Stimulated activated CD8-positive, alpha-beta memory T cell treated with anti-CD3 and anti-CD28 coated beads, Interleukin-4, amount 100 ng/mL, for 4 hours (primary cell): ENCODE measurements at places on chromosomes 12 and 14.

- DNase-seq: no peak
Observed at GRCh38 chr14:87615822-87616679, 376.9 kb downstream of the GALC start.

- DNase-seq: no peak
Observed at GRCh38 chr12:110310763-110311162, 29.7 kb downstream of the ATP2A2 start.

DNA sequence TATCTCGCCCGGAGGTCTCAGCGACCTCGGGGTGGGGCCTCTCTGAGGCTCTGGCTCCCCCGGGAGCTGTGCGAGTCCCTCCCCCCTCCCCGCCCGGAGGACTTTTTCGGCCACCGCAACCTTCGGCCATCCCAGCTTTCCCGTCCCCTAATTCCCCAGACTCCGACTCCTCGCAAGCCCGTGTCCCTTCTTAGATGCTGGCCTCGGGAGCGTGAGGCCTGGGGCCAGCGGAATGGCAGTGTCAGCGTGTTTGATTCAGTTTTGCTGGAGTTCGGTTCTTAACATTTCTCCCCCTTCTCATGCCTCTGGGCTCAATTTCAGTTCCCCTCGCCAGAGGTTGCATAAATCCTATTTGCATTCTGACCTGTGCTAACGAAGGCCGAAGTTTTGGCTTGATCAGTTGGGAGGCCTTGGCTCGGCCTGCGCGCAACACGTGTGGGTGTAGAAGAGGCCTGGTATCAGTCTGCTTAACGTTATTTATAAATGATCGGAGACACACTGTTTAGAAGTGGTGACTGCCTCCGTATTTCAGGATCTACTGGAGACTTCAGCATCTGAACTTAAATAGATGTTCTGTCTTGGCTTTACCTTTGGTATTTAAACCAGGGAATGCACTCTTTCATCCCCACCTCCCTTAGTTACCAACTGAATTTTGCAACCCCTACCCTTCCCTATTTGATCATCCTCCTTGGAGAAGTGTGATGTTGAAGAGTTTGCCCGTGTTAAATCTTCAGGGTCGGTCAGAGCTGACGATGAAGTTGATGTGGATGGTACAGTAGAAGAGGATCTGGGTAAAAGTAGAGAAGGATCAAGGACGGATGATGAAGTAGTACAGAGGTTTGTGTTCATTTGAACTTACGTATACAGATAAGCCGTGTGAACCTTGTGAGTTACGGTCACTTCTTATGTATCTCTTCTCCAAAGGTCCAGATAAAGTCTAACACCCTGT is 851 bp downstream of the HSP90B1 start:
- no peak for DNase-seq

- DNase-seq: no peak
Observed at GRCh38 chr14:103332143-103332919, 1.7 kb upstream of the EIF5 start.

GRCh38 chr14:66152302-66152701 is 333.9 kb upstream of the CCDC196 start:
- no peak for DNase-seq
